ENCODE measurements at places on chromosomes 1 and 21. TPM values are rescaled to one million over a fixed set of nuclear protein-coding genes. Genes with fewer than 3 reads are reported as not detected.

The CTSK gene
- total RNA-seq = 290 TPM

The UBE2U gene
- not detected for total RNA-seq

The PLK3 gene
- total RNA-seq = 9.6 TPM

The NTMT2 gene
- not detected for total RNA-seq

The INAVA gene
- total RNA-seq = not detected

The GPR89B gene
- total RNA-seq = 14.3 TPM

The SHE gene
- 55.0 TPM for total RNA-seq

The MASP2 gene
- total RNA-seq = not detected

Measured in subcutaneous adipose tissue (tissue), 4 donors.